Stimulated activated CD4-positive, alpha-beta T cell treated with anti-CD3 and anti-CD28 coated beads, Interleukin-2, amount 100 ng/mL, for 4 hours (primary cell): ENCODE measurements at places on chromosomes 4 and X.

DNA sequence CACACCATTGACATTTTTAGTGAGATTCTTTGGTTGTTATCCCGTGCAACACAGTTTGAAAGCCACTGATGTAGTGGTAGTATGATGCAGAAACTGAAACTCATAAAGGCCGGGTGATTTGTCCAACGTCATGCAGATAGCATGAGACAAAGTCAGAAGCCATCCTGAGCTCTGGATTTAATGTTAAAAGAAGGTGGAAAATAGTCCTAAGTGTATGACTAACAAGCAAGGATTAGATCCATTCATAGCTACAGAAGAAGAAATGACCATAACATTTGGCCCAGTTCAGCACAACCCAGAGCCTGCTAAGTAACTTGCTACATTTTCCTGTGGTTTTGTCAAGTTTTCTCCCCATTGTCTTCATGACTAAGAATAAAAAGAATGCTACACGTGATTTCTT is 142.4 kb downstream of the AMELX start:
- DNase-seq: no peak

DNA sequence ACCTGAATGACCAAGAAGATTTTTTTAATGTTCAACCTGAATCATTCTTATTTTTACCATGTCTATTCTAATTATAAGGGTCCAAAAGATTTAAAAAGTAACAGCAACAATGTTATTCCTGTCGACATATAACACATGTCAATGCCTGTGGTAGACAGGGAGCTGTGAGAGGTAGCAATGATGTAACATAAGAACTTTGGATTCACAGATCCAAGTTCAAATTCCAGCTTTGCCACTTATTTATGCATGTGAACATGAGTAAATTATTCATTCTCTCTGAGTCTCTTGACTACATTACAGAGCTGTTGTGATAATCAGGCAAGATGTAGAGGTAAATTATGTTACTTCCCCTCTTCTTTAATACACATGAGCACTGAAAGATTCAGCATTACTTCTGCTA is 54.5 kb downstream of the KLHL8 start:
- DNase-seq: no peak

DNA sequence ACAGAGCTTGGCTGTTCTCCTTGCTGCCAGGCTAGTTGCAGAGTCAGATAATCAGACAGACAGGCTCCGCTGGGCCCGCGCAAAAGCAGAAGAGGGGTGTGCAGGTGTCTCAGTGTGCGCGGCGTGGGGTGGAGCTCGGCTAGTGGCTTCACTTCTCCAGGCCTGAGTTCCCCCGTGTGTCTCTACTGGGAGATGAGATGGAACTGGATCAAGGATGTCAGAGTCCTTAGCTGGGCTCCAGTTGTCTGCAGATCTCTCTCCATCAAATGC is 21.1 kb downstream of the HTRA3 start:
- no peak for DNase-seq

DNA sequence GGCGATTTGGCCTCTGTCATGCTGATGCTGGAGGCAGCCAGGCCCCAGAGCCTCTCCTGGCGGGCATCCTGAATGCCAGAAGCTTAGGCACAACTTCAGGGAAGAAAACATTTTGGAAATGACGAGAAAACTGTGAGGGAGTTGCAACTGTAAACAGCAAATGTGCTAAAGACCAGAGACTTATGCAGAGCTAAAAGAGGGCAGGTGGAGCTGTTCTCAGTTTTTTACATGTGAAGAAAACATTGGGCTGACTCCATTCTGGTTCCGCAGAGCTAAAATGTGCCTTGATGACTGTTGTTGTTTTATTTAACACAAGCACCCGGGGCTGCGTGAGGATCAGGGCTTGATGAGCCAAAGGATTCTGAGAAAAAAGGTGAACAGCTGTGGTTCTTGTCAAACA is 10.8 kb upstream of the ARX start:
- no peak for DNase-seq

GRCh38 chrX:39820938-39821708 is 276.6 kb downstream of the BCOR start:
- DNase-seq: peak; percentile 44

DNA sequence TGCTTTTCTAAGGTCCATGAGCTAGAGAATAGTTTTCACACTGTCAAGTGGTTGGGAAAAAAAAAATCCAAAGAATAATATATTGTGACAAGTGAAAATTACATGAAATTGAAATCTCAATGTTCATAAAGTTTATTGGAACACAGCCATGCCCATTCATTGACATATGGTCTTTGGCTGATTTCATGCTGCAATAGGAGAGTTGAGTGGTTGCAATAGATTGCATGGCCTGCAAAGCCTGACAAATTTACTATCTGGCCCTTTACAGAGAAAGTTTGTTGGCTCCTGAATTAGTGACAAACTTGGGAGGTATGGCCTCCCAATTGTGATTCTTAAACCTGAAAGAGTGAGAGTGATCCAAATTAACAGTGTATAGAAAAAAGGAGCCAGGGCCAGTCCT is 115.5 kb upstream of the FAM9C start:
- no peak for DNase-seq

DNA sequence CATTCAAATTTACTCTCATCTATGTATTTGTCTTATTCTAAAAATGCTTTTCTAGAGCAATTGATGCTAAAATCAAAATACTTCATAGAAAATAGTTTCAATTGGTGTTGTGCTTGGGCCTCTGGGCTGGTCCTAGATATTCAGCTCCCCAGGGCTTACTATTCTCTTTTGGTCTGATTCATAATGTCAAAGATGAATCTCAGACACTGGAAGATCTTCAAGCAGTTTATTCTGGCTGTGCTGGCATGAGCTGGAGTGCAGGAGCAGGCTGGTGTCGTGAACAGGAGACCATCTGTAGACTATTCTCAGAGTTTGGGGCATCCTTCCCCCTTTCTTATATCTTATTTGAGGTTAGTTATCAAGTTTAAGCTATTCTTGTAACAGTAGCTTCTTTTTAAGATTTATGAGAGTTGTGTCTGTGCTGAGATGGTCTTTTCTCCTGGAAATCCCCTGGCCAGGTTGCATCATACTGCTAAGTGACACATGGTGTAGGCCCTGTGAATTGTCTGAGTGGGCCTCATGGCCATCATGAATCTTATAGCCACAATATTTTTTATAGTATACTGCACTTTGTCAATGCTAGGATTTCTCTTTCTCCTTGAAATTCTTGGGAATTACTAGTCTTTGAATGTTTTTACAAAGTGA is 1624.0 kb upstream of the IGFBP7 start:
- DNase-seq: no peak

DNA sequence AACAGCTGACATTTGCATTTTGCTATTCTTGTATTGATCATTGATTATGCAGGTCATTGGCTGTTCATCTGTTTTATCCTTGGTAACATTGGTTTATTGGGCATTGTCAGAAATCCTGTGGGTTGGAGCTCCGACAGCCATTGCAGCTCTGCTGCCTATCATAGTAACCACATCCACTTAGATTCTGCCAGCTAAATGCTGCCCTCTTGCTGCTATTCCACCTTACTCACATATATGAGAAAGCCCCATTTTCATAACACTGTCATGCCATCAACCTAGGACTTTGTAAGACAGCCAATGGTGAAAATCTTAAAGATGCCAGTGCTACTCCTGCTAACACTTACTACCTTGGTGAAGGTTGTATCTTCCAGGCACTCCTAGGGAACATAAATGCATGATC is 187.3 kb upstream of the CXCL13 start:
- no peak for DNase-seq

DNA sequence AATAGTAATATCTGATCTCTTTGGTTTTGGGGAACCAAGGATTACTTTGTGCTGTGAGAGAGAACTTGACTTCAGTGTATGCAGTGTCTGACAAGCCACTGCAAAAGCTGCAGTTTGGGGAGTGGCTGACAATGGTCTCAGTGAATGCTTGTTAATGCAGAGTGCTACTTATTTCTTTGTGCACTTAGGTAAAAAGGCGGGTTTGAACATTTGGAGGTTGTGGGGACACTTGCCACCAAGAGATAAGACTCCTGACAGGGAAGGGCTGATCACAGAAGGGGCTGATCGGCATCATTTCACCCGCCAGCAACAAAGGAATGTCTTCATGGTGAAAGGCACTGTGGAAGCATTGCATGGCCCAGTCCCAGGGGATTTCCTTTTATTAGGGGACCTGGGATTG is 28.6 kb upstream of the USP46 start:
- DNase-seq: no peak

DNA sequence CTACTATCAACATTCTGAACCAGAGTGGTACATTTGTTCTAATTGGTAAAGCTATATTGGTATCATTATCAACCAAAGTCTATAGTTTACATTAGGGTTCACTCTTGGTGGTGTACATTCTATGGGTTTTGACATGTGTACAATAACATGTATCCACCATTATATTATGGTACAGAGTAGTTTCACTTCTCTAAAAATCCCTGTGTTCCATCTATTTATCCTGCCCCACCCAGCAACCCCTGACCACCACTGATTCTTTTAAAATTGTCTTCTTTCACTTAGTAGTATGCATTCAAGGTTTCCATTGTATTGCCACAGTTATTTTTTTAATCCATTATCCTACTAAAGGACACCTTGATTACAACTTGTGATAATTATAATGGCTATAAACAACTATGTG is 15.3 kb upstream of the TMPRSS11D start:
- DNase-seq: no peak

GRCh38 chr4:89538171-89538570 is 230.6 kb upstream of the GPRIN3 start:
- no peak for DNase-seq

- no peak for DNase-seq
Measured at GRCh38 chr4:182593402-182593801, 323.8 kb downstream of the DCTD start.

GRCh38 chr4:83701041-83701440 is 165.1 kb downstream of the GPAT3 start:
- DNase-seq: no peak

GRCh38 chrX:41789374-41789773 is 65.4 kb downstream of the GPR82 start:
- no peak for DNase-seq

DNA sequence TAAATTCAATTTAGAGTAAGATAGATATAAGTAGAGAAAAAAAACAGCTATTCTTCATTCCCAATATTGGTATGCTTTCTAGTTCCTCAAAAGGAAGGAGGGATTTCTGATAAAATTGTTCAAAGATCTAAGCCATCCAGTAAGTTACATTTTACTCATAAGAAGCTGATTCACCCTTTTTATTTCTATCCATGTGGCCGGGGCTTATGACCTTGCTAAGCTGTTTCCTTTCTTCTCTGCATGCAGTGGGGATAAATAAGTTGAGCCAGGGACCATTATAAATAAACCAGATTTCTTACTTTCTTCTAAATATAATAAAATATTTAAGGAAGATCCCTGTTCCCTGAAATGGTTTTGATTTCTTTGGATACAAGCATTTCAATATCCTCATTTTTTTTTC is 502.3 kb downstream of the PDHA2 start:
- no peak for DNase-seq

DNA sequence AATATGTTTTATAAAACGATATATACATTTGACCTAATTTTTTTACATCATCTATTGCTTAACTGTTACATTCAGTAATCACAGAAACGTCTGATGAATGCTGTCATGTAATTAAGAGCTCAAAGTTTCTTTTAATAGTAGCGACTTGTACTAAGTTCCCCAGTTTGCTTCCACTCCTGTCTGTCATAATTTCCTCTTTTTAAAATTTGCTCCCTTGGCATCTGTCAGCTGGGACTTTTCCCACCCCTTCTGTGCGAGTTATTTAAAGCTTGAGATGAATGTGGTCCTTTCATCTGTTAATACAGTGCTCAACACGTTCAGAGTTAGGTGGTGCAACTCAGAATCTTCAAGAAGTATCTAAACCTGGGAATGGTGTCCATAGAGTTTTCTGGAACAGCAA is 1.2 kb downstream of the RAP1GDS1 start:
- DNase-seq: no peak

DNA sequence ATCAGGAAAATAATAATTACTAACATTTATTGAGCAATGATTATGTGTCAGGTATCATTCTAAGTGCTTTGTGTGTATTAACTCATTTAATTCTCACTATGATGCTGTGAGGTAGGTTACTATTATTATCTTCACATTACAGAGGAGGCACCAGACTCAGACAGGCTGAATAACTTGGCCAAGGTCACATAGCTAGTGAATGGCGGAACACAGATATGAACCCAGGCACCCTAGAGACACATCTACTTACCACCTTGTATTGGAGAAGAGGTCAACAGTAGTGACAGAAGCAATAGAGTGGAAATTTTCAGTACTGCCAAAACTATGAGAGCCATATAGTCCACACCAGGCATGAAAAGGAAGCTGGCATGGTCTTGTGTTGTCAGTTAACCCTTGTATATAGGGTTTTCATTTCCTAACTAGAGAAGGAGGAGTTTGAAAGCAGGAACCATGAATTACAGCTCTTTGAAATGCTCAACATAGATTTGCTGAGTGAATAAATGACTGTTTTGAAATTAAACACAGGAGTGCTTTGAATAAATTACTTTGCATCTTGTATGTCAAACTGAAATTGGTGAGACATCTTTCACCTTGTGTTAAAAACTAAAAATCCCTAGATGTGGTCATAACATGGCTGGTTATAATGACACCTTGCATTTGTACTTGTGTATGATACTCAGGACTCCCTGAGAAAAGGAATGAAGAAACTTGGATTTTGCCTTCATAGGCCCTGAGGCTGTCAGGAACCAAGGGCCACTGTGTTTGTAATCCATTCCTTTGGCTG is 71.8 kb downstream of the RTL9 start:
- no peak for DNase-seq

DNA sequence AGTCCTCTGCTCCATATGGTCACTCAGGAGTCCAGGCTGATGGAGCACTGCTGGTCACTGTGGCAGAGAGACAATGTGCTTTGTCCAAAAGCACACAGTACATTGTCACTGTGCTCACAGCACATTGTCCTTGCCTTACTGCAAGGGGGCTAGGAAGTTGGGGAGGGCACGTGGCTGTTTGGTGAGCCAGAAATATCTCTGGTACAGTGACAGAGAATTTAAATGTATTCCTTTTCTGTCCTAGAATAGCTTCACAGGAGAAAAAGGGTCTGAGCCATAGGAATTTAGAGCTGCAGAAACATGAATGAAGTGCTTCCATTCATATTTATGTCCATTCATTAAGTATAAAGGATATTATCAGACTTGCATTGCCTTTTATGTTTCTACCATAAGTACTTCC is 110.8 kb upstream of the TRIM2 start:
- DNase-seq: no peak

GRCh38 chrX:87236830-87237440 is 280.7 kb upstream of the KLHL4 start:
- no peak for DNase-seq

GRCh38 chr4:101960431-101960830 is 169.9 kb downstream of the BANK1 start:
- DNase-seq: no peak

- DNase-seq: no peak
Measured at GRCh38 chr4:823176-823760, 2.7 kb downstream of the CPLX1 start.
